ENCODE measurements at places on chromosomes 11 and 22.

- DNase-seq, result no peak
Observed at GRCh38 chr11:119236891-119237290, 30.8 kb downstream of the CBL start.

DNA sequence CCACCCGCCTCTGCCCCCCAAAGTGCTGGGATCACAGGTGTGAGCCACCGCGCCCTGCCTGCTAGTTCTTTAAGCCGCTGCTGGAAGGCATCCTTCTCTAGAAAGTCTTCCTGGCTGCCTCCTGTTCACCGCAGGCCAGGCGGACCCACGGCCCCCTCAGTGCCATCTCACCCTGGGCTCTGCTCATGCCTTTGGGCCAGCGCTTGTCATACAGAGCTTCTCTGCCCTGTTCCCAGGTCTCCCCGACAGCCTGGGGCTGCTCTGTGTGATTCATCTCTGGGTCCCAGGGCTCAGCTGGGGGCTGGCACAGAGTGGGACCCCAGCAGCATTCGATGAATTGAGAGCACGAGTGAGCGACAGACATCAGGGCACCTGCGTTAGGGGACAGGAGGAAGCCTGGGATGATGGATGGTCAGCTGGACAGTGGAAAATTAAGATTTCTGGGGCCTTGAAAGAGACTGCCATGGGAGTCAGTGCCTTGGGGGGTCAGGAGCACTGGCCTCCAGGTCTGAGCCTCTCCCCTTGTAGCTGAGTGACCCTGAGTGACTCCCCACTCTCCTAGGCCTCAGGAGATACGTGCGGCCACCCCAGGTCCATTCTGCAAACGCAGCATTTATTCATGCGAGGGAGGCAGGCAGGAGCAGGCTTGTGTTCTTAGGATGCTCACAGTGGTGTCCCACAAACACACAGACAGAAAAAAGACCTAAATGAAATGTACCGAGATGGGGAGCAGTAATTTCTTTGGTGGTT lies 23.3 kb upstream of the PRR5 start:
- DNase-seq, result no peak

- DNase-seq, result no peak
Observed at GRCh38 chr11:2139123-2139521, at the start of gene IGF2. TSS of gene IGF2 (minus strand) at chr11:2139389. CDS start at chr11:2135523, 3,866 bp downstream.

DNA sequence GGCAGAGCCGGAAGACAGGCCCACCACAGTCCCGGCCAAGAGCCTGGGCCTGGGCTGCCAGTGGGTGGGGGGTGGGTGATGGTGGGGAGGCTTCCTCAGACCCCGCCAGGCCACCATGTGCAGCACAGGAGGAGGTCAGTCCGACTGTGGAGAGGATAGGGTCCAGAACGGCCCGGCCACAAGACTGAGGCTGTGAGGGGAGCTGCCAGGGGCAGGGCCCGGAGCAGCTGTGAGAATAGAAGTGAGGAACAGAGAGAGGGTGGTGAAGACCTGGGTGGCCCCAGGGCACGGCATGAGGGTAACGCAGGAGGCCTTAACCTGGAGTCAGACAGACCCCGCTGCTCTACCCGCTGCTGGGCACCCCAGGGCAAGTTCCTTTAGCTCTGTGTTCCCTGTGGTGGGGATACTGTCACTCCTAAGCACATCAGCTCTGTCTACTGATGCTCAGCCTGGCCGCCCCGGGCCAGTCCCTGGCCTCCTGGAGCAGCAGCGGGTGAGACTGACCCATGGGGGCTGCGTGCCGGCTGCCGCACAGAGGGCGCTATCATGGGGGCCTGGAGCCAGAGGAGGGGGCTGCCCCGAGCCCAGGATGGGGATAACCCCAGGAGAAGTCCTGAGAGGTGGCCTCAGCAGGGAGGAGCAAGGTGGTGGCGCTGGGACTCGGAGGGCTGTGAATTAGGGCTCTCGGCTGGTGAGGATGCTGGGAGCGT lies 1.7 kb downstream of the FERMT3 start:
- no peak for DNase-seq

DNA sequence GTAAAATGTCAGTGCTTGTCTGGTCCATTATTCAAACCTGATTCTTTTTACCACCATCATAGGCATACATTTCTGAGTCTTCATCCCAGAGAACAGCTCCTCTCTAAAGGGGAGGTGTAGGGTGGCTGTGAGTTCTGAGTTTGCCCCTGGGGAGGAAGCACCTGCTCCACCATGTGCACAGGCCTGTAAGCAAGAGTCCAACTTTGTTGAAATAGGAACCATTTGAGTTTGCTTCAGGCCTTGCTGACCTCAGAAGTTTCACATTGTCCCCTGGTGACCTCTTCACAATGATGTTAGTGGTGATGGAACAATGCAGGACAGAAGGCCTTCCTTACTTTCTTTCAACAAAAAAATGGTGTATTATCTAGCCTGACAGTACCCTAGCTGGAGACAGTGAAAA lies 54.6 kb upstream of the TOP3B start:
- DNase-seq, result no peak

DNA sequence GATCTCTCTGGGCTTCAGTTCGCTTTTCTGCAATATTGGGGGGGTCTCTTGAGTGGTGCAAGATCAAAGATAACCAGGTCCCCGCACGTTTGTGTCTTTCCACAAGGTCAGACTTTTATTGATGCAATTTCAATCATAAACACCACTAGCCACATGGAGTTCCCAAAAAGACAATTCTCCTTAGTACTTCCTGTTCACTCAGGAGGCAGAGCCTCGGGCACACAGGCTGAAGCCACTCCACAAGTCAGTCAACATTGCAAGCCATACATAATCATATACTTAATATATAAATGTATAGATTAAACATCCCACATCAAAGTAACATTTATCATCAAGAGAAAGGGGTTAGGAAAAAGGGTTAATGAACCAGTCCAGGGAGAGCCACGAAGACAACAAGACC lies 12.0 kb downstream of the ST14 start:
- DNase-seq, result no peak

GRCh38 chr11:20055312-20055711 lies 105.0 kb downstream of the DBX1 start:
- DNase-seq, result no peak

DNA sequence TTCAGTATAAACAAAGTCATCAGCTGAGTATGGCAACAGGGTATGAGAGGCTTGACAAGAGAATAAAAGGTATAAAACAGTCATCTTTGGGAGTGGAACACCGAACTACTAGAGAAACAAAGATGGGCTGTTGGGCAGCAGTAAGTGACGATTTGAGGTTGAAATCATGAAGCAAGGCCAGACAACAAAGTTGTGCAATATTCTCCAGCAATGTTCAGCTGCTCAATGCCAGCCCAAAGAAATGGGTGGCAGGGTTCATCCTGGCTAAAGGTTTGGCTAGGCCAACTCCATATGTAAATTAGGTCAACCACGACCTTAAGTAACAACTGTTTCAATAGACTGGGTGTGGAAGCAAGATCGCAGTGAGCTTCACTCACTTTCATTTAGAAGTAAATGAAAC lies 6.2 kb downstream of the APIP start:
- DNase-seq, result no peak

GRCh38 chr11:35566181-35566580 lies 40.8 kb upstream of the PAMR1 start:
- no peak for DNase-seq

- DNase-seq, result no peak
Observed at GRCh38 chr11:69444381-69445130, 36.9 kb upstream of the LINC01488 start.

Data from T-helper 1 cell (primary cell).